ENCODE measurements at places on chromosomes 12 and 14. TPM values are rescaled to one million over a fixed set of nuclear protein-coding genes. Genes with fewer than 3 reads are reported as not detected.

DNA sequence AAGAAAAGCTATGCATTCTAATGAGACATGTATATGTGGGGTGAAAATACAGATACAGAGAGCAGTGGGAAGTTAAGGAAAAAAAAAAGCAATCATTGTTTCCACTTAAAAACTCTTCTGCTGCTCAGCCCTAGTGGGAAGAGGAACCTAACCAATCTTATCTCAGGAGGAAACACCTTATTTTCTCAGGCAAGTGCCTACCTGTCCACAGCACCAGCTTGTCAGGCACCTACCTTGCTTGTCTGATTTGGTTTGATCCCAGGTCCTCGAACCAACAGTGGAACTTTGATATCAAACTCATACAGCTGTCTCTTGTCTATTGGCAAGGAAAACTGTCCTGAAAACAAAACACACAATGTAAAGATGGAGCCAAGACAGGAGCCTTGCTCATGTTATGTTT lies 22.4 kb downstream of the GNS start:
- no peak overlapping the region for H3K27ac ChIP-seq
- no peak for DNase-seq
- peaks cover 51% of the 10 kb centered on the region for H3K36me3 ChIP-seq
- H3K27me3 ChIP-seq = no peaks in the 10 kb centered on the region
- H3K4me3 ChIP-seq = no peak overlapping the region

GRCh38 chr12:52175371-52176350 lies 16.2 kb downstream of the KRT80 start:
- DNase-seq = peak; percentile 36
- no peaks in the 10 kb centered on the region for H3K36me3 ChIP-seq
- H3K27me3 ChIP-seq = no peaks in the 10 kb centered on the region
- H3K4me3 ChIP-seq = no peak overlapping the region
- H3K27ac ChIP-seq = no peak overlapping the region
- H3K4me1 ChIP-seq = peaks cover 18% of the 10 kb centered on the region

DNA sequence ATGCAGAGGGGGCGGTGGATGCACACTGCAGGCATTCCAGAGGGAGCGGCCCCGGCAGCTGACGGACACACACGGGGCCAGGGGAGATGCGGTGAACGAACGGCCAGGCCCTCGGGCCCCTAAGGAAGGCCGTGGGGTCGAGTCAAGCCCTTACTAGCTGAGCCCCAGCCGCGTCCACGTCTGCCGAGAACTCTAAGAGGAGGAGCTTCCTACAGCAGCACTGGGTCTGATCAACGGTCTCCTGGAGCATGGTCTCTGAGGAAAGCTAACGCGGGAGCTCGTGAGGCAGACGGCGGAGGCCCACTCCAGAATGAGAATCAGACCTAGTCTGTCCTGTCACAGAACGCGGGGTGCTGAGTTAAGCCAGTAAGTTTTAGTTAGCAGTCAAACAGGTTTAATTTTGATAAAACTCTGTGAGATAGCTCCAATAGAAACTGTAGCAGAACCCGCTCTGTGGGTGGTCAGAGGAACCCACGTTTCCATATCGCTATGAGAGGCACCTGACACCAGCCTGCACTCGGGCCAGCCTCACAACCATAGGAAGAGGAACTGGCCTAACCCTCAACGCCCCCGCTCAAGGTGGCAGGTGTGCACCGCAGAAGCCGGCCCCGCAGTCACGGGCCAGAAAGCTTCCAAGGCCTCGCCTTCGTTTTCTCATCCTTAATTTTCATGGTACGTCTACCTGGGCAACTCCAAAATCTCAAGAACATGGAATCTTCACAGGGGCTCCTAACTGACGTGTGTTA lies 55.5 kb downstream of the CDC42BPB start:
- H3K27me3 ChIP-seq = no peaks in the 10 kb centered on the region
- no peaks in the 10 kb centered on the region for H3K4me1 ChIP-seq
- DNase-seq = no peak
- no peak overlapping the region for H3K27ac ChIP-seq
- peaks cover 40% of the 10 kb centered on the region for H3K36me3 ChIP-seq

DNA sequence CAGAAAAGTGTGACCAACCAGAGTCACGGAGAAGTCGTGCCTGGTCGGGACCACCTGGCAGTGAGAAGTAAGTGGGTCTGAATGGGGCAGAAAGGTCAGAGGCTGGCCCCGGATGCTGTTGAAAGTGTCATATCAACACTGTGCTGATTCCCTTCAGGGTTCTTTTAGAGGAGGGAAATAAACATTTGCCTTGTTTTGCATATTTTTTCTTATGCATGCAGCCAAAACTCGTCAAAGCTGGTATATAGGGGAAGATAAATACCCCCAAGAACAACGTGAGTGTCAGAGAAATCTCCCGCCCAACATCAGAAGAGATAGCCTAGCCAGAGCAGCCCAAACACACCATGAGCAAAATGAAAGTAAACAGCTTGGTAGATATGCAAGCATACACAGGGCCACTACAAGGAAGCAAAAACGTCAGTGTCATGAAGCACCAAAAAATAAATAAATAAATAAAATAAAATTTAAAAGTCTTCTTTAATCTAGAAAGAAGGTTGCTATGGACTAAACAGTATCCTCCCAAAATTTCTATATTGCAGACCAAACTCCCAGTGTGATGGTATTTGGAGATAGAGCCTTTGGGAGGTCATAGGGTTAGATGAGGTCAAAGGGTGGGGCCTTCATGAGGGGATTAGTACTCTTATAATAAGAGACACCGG lies 22.1 kb downstream of the EIF5 start:
- peak overlapping the region; percentile 46 for H3K4me3 ChIP-seq

DNA sequence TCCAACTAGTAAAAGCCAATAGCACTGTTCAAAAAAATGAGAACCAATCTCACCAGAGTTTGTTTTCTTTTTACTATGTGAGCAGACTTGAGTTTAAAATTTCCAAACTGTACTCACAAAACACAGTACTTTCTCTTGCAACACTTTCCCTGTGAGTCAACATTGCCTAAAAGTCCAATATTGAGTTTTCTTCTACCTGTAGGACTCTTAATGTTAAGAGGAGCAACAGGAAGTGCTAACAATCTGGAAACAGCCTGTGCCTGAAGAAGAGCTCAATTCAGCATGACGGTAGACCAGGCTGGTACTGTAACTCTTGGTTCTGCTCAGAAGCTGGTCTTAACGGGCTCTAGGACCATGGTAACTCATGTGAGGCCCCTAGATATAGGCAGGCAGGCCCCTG lies 144.3 kb downstream of the MED13L start:
- H3K27me3 ChIP-seq = no peaks in the 10 kb centered on the region
- peaks cover 60% of the 10 kb centered on the region for H3K4me1 ChIP-seq
- H3K4me3 ChIP-seq = peak overlapping the region; percentile 49

Gene TGFB3
- 1.4 TPM for total RNA-seq

DNA sequence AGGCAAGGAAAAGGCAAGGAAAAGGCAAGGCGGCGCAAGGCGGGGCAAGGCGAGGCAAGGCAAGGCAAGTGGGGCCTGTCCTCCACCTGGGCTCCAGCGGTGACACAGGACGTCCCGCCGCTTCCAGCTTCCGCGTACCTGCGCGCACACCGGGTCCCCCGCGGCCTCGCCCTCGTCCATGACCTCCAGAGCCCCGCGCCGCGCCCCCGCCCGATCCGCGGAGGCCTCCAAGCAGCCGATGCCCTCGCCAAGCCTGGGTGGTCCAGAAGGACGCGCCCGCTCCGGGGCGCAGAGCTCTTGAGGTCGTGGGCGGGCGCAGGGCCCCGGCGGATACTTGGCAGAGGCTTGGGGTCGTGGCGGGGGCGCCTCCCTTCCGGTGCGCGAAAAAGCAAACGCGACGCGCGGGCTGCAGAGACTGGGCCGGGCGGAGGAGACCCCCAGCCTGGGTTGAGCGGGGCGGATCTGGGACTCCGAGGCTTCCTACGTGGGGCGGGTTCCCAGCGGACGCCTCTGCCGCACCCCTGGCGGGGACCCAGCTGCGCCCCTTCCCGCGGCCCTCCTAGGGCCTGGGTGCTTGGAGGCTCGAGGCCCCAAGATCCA lies 60.8 kb upstream of the EIF5 start:
- H3K27me3 ChIP-seq = peaks cover 1% of the 10 kb centered on the region
- no peak for DNase-seq
- no peaks in the 10 kb centered on the region for H3K36me3 ChIP-seq
- no peaks in the 10 kb centered on the region for H3K4me1 ChIP-seq

- no peak overlapping the region for H3K4me3 ChIP-seq
- DNase-seq = no peak
- H3K4me1 ChIP-seq = peaks cover 19% of the 10 kb centered on the region
These were observed 328.7 kb downstream of the RAD51B start for GRCh38 chr14:68148276-68148675.

DNA sequence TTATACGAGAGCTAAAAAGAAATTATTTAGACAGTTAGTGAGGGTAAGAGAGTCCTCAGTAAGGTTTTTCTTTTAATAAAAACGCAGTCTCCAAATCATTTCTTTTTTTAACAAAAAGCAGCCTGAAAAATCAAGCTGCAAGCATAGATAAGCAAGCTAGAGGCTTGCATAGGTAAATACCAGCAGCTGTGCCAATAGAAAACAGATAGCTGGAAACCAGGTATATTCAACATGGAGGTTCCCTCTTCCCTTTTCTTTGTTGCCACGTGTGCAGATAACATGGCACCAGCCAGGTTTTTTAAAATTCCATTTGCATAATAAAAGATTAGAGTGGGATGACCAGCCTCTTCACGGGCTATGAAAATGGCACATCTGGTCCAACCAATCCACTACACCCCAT lies 6.1 kb upstream of the PRKAB1 start:
- H3K27me3 ChIP-seq = no peaks in the 10 kb centered on the region
- H3K4me1 ChIP-seq = peaks cover 17% of the 10 kb centered on the region
- H3K36me3 ChIP-seq = no peaks in the 10 kb centered on the region

DNA sequence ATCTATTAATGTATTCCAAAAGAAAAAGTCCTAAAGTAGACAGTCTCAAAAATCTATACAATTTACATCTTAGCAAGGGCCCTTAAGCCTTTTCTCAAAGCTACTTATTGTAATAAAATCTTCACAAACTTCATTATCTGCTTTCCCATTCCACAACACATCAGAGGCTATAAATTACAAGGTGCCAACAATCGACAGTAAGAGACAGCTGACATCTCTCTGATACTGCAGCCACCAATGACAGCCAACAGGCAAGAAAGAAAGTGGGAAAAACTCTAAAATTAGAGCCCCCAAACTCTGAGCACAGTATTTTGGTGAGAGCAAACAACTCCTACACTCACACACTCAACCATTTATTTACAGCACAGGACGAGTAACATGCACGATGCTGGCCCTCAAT lies 2.2 kb downstream of the ANGEL1 start:
- peaks cover 22% of the 10 kb centered on the region for H3K4me1 ChIP-seq
- H3K4me3 ChIP-seq = peak overlapping the region; percentile 96
- no peak for DNase-seq
- H3K27ac ChIP-seq = peak overlapping the region; percentile 56
- H3K27me3 ChIP-seq = 0 out of 3 replicates have a peak, but pooled peaks cover 4% of the 10 kb centered on the region
- H3K36me3 ChIP-seq = peaks cover 3% of the 10 kb centered on the region

- H3K27me3 ChIP-seq = no peaks in the 10 kb centered on the region
- peaks cover 7% of the 10 kb centered on the region for H3K36me3 ChIP-seq
- H3K4me1 ChIP-seq = peaks cover 65% of the 10 kb centered on the region
- no peak for DNase-seq
- no peak overlapping the region for H3K27ac ChIP-seq
- no peak overlapping the region for H3K4me3 ChIP-seq
These were observed 8.8 kb downstream of the ART4 start for GRCh38 chr12:14834509-14834908.

DNA sequence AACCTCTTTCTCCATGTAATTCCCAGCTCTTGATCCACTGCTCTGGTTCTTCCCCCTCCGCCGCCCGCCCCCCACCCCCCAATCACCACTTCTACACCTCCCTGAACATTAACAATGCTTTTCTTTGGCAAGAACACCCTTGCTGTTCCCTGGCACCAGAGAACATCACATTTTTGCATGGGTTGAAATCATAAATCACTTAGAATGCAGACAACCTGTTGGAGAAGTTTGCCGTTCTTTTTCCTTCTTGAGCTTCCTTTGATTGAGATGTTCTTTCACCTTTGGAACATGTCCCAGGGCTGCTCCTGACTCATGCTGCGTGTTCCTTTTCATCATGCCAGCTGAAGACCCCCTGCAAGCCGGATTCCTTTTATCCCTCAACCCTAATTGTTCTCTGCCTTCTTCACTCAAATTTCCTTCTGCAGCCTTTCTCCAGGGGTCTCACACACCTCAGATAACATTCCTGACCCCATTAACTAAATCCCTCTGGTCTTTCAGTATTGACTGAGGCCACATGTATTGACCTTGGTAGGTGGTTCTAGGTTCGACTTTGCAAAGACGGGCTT lies 294.1 kb upstream of the TMPO start:
- no peaks in the 10 kb centered on the region for H3K27me3 ChIP-seq
- H3K4me3 ChIP-seq = no peak overlapping the region
- H3K27ac ChIP-seq = no peak overlapping the region
- H3K36me3 ChIP-seq = no peaks in the 10 kb centered on the region
- no peak for DNase-seq

DNA sequence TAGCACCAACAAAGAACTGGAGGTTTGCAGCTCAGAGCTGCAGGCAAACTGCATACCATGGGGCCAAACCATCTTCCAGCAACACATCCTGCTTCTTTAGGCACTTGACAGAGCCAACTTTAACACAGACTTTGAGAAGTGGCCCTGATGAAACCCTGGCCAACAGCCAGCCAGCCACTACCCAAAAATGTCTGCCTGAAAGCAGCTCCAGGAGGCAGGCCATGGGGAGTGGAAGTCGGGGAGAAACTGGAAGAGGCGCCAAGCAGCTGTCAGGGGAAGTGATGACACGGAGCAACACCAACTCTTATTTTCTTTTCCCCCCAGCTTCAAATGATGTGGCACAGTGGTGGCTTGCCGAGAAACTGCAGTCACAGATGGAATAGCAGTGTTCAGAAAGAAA lies 110.9 kb upstream of the PLXNC1 start:
- no peaks in the 10 kb centered on the region for H3K27me3 ChIP-seq
- H3K4me3 ChIP-seq = no peak overlapping the region
- no peaks in the 10 kb centered on the region for H3K36me3 ChIP-seq
- no peak for DNase-seq
- peaks cover 15% of the 10 kb centered on the region for H3K4me1 ChIP-seq
- H3K27ac ChIP-seq = no peak overlapping the region

DNA sequence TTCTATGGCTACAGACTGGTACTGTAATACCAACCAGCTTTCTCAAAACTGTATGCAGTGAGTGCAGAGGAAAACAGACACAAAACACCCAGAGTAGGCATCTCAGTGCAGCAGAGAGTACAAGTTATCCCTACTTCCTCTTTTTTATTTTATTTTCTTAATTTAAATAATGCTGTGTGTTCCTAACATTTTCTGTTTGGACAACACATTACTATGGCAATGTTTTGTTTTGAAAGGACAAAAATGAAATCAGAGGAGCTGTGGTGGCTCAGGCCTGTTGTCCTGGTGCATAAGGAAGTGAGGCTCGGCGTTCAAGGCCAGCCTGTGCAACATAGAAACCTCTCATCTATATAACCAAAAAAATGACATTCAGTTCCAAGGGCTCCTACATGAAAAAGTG lies 33.7 kb upstream of the SELPLG start:
- peaks cover 13% of the 10 kb centered on the region for H3K36me3 ChIP-seq
- no peak overlapping the region for H3K4me3 ChIP-seq
- H3K27ac ChIP-seq = peak overlapping the region; percentile 73
- peak; percentile 12 for DNase-seq
- H3K4me1 ChIP-seq = peaks cover 54% of the 10 kb centered on the region

Data from HepG2 (cell line).